Stimulated activated CD8-positive, alpha-beta memory T cell treated with anti-CD3 and anti-CD28 coated beads, Interleukin-4, amount 100 ng/mL, for 1 hour (primary cell): ENCODE measurements at places on chromosomes 2 and 18.

DNA sequence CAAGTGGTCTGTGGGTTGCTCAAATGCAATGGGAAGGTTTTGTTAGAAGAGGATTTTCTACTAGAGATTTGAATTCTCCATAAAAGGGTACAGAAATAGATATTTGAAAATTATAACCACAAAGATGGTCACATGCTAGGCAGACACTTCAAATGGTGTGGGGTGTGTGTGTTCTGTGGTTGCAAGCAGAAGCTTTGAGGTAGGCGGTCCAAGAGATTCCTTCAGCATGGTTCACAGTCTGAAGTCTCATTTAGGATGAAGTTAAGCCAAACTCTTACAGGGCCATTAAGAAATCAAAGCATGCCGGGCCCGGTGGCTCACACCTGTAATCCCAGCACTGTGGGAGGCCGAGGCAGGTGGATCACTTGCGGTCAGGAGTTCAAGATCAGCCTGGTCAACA, 38.3 kb upstream of the RMDN2 start:
- no peak for DNase-seq

DNA sequence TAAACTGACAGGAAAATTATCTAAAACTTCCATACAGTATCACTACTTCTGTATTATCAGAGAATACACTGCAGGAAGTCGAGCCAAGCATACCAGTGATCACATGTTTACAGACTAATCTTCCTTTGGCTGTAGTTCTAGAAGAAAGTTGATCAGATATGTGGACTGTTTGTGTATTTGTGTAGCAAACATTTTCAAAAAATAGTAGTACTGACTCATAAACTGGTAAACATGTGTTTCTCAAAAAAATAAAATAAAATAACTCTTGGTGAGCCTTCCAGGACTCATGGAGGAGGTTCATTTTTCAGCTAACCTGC, 148.9 kb upstream of the SLC39A10 start:
- DNase-seq: no peak

GRCh38 chr18:56559044-56559443, 79.3 kb downstream of the TXNL1 start:
- DNase-seq: no peak

GRCh38 chr2:203685081-203685621, 21.3 kb upstream of the CD28 start:
- no peak for DNase-seq

GRCh38 chr2:98505311-98505808, 60.7 kb downstream of the INPP4A start:
- no peak for DNase-seq

DNA sequence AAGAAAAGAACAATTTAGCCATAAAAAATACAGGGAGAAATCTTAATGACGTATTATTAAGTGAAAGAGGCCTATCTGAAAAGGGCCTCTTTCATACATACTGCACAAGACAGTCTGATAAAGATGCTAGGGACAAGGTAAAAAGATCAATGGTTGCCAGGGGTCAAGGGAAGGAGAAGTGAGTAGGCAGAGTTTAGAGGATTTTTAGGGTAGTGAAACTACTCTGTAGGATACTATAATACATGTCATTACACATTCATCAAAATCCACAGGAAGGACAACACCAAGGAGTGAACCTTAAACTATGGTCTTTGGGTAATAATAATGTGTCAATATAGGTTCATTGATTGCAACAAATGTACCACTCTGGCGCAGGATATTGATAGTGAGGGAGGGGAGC, 289.3 kb downstream of the FSIP2 start:
- DNase-seq: no peak

- no peak for DNase-seq
Measured at GRCh38 chr2:5697562-5697961, 5.4 kb downstream of the SOX11 start.

DNA sequence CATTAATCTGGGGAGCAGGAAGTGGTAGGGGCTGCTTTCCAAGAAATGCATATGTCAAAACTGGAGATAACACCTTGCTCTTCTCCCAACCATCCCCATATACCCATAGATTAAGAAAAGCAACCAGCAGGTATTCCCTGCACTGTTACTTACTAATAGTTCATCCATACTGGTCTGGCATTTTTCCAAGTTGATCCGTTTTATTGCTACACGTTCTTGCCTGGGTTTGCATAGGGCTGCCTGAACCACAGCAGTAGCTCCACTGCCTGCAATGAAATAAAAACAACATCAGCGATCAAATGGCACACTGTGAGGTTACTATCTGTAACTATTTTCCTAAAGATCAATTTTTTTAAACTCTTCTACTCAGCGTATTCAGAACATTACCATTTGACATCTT, 65.6 kb downstream of the STK39 start:
- no peak for DNase-seq

GRCh38 chr2:187037310-187037709, 188.3 kb upstream of the ZSWIM2 start:
- no peak for DNase-seq

DNA sequence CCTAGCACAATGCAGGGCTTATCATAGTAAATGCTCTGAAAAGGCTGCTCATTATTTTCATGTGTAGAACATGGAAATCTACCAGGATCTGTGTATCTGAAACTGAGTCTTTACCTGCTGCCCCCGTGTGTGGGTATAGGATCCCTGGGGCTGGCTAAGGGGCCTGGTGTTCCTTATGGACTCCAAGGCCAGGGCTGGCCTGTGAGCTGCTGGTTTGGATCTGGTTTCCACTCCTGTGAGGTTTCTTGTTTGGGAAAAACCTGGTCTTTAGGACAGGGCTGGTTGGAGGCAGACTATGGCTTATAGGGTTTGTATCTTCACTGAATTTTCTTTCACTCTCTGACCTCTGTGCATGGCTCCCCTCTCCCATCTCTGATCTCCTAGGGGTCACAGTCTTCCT, 80.8 kb downstream of the DYSF start:
- no peak for DNase-seq

- DNase-seq: no peak
Measured at GRCh38 chr2:43133336-43133707, 93.1 kb downstream of the ZFP36L2 start.

DNA sequence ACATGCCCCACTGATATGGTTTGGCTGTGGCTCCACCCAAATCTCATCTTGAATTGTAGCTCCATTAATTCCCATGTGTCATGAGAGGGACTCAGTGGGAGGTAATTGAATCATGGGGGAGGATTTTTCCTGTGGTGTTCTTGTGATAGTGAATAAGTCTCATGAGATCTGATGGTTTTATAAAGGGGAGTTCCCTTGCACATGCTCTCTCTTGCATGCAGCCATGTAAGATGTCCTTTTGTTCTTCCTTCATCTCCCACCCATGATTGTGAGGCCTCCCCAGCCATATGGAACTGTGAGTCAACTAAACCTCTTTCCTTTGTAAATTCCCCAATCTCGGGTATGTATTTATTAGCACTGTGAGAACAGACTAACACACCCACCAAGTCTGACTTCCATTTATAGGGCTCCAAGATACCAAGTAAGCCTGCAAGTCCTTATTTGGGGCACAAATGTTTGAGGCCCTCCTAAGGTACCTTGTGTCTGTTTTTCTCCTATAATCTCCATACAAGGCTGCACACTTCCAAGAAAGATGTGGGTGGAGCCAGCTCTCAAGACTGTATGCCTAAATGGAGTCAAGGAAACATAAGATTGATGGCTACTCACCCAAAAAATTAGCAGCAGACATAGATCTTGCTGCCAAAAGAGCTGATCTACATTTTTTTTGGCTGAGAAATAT, 364.7 kb downstream of the TXNL1 start:
- DNase-seq: no peak

DNA sequence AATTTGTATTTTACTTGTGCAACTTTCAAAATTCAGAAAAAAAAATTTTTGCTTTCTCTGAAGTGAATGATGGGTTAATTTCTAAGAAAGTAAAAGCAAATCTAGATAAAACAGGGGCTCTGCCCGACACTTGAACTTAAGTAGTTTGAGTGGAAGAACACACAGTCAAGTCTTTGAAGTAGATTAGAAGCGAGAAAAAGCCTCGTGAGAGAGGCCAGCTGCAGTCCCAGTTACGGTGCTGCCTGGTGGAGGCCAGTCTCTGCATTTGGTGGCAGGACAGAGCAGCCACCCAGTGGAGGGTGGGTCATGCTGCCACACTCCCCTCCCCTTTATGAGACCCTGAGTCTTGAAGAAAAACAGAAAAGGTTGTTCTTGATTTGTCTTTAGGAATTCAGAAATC, 81.8 kb downstream of the INPP5D start:
- DNase-seq: no peak
